ENCODE measurements at places on chromosomes 2 and 18.

DNA sequence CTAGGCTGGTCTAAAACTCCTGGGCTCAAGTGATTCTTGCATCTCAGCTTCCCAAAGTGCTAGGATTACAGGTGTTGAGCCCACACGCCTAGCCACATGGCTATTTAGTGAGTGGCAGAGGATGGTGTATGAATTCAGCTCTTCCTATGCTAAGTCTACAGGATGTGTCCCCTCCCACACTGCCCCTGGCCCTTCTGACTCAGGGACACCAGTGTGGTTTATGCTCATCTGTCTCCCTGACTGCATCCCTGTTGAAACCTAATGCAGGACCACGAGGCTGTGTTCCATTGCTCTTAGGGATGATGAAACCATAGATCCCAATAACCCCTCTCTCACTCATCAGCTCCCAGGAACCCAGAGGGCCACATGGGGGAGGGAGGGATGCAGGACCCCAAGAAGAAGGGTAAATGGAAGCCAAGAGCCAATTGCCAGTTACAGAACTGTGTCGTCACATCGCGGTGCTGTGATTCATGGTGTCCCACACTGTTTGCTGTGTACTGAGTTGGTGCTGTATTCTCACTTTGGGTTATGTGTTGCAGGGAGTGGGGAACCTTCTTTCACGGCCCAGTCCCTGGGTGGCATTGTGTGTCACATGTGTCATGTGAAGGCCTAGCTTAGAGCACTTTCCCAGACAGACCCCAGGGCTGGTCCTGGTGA lies 102.9 kb upstream of the HAAO start:
- DNase-seq: no peak

DNA sequence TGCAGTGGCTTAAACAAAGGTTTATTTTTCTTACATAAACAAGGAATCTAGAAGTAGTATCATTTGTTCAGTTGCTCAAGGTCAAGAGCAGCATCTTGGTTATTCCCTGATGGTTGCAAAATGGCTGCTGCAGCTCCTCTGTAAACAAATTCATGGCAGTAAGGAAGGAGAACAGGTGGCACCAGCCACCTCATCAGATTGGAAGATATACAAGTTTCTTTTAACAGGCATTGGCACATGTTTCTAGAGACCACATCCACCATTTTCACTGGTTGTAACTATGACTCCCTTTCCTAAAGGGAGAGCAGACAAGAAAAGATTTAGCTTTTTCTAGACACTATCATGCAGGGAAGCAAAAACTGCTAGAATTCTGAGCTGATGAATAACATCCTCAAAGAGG lies 46.3 kb downstream of the PKDCC start:
- DNase-seq: no peak

DNA sequence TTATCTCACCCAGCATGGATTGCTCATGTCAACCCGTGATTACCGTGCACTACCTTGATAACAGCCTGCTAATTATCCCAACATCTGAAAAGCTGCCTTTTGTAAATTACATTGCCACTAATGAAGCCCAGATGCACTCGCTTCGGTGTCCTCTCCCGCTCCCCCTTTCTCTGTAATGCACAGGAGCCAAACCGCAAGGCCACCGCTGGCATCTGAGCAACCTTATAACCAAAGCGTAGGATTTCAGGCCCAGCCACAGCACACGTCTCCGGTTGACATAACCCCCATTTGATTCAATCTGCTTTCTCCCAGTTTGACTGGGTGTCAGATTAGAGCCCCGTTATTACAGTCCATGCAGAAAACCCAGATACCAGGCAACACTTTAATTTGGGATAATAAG lies 341.2 kb downstream of the ALK start:
- no peak for DNase-seq

GRCh38 chr2:235654103-235654813 lies 160.4 kb downstream of the AGAP1 start:
- no peak for DNase-seq

DNA sequence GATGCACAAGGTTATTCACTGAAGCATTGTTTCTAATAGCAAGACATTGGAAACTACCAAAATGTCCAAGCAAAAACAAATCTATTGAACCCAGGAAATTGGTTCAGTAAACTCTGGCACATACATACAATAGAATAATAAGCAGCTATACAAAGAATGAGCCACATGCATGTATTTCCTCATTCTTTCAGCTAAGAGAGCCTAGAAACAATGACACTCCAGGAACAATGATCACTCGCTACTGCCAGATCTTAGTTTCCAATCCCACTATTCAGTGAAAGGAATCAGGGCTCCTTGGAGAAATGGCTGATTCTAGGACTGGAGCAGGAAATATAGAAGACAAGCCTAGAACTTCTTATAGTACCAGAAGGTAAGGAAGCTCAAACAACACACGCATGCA lies 221.9 kb upstream of the AGAP1 start:
- DNase-seq: no peak

DNA sequence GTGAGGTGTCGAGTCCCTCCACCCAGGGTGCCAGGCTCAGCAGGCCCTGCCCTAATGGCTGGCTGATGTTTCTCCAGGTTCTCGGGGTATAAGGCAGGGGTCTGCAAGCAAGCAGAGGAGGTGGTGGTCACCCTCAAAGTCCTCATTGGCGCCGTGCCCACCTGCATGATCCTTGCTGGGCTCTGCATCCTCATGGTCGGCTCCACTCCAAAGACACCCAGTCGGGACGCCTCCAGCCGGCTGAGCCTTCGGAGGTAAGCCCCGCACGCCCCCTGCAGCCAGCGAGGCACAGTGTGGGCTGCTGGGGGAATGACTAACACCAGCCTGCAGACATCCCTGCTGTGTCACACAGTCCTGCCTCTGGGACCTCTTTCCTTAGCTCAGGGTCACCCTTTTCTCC lies 14.1 kb downstream of the MFSD2B start:
- no peak for DNase-seq

GRCh38 chr2:240561325-240561971 lies 1.3 kb downstream of the DUSP28 start:
- no peak for DNase-seq

GRCh38 chr2:67888351-67889005 lies 174.3 kb downstream of the C1D start:
- no peak for DNase-seq

GRCh38 chr18:45284174-45284573 lies 331.1 kb upstream of the SLC14A2 start:
- DNase-seq: no peak

GRCh38 chr2:130380096-130380934 lies 24.5 kb downstream of the PTPN18 start:
- no peak for DNase-seq

GRCh38 chr18:76401498-76401897 lies 93.5 kb downstream of the ZNF516 start:
- DNase-seq: no peak

DNA sequence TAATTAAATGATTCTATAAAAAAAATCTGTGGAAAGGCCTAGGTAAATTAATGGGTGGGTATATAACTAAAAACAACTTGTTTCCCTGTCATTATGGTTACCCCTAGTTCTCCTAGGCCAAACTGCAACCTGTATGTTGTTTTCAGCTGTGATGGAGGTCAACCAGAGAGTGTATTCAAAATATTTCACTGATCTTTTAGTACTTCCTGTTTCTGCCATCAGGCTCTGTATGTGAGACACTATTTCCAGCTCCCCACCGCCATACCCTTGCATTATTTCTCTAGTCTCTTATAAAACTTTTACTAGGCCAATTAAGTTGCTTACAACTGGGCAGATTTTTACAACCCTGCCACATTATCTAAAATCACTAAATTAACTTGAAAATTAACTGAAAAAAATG lies 21.0 kb upstream of the CDKL4 start:
- no peak for DNase-seq

DNA sequence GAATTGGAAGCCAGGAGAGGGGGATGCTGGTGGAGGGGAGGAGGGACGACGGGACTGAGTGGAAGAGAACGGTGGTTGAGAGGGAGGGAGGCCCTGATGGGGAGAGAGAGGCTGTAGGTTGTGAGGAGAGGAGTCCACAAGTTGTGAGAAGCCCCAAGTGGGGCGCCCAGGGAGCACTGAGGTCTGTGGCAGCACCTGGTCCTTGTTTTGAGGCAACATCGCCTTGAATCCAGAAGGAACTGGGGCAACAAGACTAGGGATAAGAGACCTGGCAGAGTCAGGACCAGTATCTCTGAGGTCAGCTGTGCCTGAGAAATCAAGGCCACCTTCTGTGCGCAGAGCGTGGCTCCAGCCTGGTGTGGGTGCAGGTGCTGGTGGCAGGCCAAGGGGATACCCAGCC lies 1.1 kb downstream of the PRR30 start:
- no peak for DNase-seq

- DNase-seq: no peak
Measured at GRCh38 chr2:9225806-9226205, 19.2 kb downstream of the ASAP2 start.

DNA sequence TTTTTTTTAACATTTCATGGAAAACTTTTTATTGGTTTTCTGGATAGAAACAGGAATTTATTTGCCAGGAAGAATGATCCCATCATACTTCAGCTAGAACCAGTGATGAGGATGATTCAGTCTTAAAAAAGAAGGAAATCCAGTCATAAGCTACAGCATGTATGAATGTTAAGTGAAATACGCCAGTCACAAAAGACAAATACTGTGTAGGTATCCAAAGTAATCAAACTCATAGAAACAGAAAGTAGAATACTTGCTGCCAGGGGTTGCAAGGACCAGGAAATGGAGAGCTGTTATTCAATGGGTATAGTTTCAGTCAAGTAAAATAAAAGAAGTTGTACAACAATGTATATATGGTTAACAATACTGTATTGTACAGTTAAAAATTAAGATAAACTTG lies 21.3 kb downstream of the PSME4 start:
- DNase-seq: no peak

All from activated gamma-delta T cell treated with Interleukin-2 at 50 U/mL for 16 hours (primary cell).